Stimulated activated CD4-positive, alpha-beta T cell treated with anti-CD3 and anti-CD28 coated beads, Interleukin-1b, Interleukin-23, amount 100 ng/mL, for 1 hour (primary cell): ENCODE measurements at places on chromosomes 1 and 21.

- no peak for DNase-seq
These were observed 5.6 kb downstream of the MCOLN2 start for GRCh38 chr1:84991097-84991920.

GRCh38 chr1:186486061-186486460 is 25.1 kb upstream of the PDC start:
- DNase-seq = no peak

- no peak for DNase-seq
These were observed 17.4 kb downstream of the MAST2 start for GRCh38 chr1:45820788-45821187.

DNA sequence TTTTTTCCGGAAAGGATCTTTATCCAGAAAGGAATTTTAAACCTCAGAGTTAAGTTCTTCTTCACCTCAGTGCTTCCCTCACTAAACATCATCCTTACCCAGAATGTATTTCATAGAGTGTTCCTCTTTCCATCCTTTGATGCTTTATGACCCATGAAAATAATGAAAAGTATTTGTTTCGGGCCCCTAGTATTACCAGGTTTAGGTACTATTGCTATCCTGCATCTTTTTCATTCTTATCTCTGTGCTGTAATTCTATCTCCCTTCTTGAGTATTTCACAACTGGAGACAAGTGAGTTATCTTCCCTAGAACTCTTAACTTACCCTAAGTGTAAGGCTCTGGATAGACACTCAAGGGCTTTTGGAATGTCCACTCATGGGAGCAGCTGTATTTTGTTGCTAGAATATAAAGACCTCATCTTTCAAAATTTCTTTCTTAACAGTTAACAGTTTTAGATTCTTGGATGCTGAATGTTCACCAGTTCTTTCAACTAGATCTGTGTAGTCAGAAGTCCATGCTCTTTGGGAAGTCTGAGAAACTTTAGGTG is 26.2 kb downstream of the UCK2 start:
- no peak for DNase-seq

DNA sequence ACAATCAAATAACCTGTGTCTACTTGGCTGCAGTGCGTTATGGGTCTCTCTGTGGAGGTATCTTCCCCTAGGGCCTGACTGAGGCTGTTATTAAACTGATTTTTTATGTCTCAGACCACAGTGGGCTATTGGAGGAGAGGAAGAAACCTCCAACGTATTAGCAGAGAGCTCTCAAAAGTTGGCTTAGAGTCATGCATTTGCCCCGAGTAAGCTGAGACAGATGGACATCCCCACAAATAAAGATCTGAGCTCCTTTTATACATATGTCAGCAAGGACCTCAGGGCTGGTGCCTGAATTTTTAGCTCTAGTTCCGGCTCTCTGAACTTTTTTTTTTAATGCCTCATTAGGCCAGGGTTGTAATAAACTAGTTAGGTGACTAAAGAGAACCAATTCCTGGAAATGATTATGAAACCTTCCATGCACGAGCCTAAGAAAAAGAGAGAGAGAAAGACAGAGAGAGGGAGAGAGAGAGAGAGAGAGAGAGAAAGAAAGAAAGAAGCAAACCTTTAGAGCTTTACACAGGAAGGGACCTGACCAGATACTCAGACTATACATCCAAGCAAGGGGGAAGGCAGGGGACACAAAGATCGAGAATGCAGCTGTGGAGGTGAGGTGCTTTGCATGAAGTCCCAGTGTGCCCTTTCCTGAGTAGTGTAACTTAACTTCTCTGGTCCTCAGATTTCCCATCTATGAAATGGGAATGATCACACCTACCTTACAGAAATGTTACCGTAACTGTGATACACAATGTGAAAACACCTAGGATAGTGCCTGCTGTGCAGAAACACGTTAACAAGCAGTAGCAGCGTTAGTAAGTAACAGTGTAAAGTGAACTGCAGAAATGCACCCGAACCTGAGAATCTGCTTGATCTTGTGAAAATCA is 8.4 kb upstream of the PIGR start:
- no peak for DNase-seq

GRCh38 chr1:21853131-21853427 is 41.0 kb downstream of the LDLRAD2 start:
- DNase-seq = no peak

GRCh38 chr1:182446033-182446669 is 3.8 kb upstream of the RGSL1 start:
- no peak for DNase-seq

GRCh38 chr1:71853360-71853759 is 429.0 kb downstream of the NEGR1 start:
- DNase-seq = no peak

DNA sequence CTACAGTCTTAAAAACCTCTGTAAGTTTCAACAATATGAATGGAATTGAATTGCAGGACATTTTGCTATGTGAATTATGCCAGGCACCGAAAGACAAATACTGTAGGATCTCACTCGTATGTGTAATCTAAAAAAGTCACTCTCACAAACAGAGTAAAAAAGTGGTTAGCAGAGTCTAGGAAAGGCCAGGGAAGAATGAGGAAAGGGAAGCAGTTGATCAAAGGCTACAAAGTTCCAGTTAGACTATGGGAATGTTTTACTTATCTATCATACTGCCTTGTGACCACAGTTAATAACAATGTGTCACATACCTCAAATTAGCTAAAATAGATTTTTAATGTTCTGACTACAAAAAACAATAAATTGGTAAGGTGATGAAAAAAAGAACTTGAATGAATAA is 565.4 kb upstream of the BRINP3 start:
- DNase-seq = no peak

DNA sequence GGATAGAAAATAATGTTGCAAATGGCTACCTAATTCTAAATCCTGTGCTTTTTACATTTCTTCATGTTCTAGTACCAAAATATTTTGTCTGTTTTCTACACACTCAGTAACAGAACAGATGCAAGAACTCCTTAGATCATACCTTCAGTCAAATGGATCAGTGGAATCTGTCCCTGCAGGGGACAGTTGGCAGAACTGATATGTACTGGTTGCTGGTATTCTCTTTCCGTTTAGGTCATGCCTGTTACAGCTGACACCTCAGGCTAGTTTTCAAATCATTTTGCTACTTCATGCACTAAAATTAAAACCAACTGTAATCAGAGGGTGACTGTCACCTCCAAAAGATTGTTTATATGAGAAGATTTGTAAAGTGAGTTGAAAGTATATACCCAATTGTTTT is 109.2 kb downstream of the TNNI3K start:
- no peak for DNase-seq

- no peak for DNase-seq
These were observed 17.8 kb downstream of the CAPZB start for GRCh38 chr1:19467199-19468187.

DNA sequence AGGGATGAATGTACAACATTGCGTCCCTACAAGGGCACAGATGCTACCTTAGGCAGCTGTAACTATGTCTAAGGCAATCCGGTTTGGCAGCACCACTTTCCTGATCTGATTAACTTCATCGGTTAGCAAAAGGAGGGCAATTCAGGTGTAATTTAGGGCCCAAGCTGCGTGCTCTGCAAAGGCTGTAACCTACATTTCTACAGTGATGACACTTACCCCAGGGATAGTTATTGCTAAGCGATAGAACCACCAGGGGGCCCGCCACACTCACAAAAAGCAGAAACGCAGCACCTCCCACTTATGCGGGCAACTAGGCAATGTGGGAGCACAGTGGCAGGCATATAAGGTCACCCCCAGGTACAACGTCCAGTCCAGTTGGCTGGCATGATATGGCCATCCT is 113.5 kb downstream of the GDAP2 start:
- DNase-seq = no peak

GRCh38 chr1:18724801-18725200 is 94.2 kb downstream of the PAX7 start:
- no peak for DNase-seq

DNA sequence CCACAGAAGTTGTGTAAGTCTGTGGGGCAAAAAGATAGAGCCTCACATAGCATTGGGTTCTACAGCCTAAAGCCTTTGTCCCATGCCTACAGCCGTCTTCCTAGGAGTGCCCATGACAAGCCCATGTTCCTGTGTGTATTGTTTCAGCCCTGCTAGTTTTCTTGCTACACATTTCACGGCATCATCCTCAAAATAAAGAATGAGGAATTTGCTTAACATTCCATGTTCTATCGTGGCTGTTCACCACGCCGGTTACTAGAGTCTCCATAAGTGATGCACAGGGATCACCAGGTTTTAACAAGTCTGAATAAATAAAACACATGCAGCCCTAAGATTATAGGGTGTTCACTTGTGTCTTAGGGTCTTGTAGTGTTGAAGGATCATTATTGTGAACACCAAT is 87.4 kb upstream of the NGF start:
- DNase-seq = no peak

GRCh38 chr1:246262281-246262680 is 244.8 kb downstream of the SMYD3 start:
- no peak for DNase-seq
